Activated CD8-positive, alpha-beta memory T cell treated with anti-CD3 and anti-CD28 coated beads, Interleukin-2, amount 50 U/mL, for 4 hours (primary cell): ENCODE measurements at places on chromosomes 12 and 14.

DNA sequence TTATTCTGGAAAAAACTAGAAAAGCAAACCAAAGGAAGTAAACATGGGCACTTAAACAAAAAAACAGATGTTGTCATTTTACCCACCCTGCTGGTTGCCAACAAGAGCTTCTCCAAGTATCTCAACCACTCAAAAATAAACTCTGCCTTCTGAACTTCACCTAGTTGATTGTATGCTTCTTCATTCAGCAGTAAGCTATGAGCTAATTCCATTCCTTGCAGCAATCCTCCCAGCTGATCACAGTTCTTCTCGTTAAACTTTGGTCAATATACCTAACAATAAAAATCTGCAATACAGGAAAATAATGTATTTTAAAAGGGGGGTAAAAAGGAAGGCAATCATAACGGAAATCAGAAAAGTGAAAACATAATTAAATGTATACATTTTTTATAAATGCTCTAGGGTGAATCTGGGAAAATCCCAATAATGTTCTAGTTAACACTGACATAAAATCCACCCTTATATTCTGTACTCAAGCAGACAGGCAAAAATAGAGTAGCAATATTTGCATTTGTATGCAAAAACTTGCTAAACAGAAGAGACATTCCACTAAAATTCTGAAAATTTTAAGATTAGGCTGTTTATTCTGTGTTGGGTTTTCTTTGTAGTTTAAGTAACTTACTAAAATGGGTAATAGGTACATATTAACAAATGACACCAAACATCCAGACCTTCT is 17.4 kb downstream of the HEATR5A start:
- DNase-seq = no peak

DNA sequence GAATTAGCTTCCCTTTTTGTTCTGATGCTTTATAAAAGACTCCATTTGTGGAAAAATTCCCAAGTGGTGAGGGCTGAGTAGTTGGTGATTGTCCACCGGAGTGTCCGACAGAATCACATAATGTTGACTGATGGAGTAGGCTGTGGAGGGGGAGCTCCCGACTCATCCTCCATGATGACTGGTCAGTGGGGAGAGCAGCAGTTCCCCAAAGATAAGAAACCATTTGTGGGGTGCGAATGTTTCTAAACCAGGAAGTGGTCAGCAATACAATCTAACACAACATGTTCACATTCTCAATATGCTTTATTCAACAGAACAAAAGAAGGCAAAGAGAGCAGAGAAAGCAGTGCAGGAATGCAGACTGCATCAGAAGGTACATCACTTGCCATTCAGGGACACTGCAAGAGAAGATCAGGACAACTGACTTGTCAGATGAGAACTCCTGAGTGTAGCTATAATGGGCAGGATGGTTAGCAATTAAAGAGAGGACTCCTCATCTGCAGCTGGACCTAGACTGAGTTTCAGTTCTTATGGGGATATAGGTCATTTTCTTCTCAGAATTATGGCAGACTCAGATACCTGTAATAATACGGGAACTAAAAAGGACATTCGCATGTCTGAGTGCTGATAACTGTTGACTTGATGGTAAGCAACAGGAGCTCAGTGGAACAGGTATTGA is 5.4 kb downstream of the KRT6B start:
- no peak for DNase-seq

DNA sequence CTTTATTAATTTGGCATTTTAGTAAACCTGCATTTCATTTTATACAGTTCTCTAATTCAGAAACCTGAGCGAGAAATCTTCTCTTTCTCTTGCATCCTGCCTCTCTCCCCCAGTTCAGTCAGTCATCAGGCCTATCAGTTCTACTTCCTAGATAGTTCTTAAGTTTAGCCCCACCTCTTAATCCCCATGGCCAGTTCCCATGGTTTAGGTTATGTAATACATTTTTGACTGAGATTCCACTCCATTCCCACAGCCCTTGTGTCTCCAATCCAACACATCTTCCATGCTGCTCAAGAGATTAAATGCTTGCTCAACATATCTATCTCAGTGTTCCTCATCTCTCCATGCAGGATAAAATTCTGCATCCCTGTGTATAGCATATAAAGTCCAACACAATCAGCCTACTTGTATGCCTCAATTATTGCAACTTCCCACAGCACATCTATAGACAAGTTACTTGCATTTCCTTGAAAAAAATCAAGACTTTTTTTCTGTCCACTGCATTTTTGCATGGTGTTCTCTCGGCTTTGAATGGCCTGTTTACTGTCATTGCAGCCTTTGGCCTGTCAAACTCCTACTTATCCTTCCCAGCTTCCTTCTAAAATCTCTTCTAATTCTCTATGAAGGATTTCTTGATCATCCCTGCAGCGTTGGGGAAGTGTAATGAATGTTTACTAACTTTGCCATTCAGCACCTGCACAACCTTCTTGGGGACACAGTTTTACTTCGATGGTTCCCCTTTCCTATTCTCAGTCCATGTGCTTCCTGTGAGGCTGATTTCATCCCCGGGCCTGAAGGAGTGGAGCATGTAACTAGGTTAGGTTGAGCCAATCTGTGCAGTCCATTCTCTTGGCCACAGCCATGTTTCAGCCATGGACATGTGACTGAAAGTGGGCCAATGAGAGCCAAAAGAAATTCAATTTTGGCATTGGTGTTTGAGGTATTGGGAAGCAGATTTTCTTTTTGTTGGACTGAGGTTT is 80.8 kb downstream of the DACT1 start:
- DNase-seq = no peak

- no peak for DNase-seq
Measured at GRCh38 chr12:62960324-62960723, 25.4 kb upstream of the PPM1H start.

DNA sequence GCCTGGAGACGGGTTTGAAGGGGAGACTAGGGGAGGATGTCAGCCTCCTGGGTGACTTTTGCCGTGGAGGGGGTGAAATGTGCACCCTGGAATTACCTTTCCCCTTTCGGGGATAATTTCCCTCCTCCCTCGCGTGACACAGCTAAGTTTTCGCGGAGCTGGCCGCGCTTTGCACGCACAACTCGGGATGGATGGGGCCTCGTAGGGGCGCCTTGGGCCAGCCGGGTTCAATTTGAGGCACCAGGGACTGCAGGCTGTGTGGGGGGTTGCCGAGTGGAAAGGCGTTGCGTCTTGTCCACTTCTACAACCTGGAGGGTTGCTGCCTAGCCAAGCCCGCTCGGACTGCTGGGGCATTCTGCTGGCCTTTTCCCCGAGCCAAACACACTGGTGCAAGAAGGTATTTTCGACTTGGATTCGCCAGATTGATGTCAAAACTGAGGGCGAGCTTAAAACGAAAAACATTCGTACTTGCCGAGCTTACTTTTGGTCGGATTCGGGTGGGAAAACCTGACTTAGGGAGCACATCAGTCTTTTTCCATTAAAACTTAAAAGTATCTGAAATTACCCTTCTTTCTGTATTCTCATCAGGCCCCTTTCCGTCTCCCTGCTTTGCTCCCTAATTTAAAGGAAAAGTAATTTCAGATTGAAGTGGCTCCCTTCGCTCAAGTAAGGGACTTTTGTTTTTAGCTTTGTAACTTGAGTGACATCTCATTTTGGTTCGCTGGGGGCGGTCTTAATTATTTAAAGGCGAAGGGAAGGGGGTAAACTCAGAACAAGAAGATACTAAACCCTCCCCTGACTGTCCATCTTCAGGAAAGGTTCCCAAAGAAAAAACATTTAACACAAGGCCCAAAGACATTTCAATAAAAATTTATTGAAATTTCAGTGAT is 14.3 kb downstream of the TBX3 start:
- DNase-seq = no peak

DNA sequence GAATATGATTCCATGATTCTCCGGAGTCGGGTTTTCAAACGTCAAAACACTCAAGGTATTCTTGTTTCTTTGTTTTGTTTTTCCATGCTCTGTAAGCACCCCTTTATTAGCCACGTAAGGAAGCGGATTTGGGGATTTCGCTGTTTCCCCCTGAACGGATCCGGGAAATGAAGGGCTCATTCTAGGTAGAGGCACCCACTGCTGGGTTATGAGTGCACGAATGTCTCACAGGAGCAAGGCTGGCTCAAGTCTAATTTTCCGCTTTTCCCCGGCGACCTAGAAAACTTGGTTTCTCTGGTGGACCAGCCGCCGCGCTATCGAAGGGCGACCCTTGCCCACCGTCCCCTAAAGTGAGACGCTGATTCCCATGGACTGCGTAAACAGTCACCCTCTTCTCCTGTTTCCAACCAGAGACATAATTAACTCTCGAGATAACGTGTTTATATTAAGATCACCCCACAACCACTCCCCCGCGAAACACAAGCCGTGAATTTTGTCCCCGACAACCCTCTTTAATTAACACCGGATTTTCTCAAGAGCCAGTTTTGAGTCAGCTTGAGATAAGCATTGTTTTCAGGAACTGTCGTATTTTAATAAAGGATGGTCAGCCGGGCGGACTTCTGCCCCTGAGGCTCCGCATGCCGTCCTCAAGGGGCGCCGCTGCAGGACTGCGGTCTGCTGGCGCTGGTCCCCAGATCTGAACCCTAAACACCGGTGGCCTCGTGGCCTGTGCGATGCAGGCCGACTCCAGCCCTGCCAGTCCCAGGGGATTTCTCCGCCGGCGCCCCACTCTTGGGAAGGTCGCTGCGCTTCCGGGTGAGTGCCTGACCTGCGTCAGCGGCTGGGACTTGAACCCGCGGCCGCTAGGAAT is 515 bp upstream of the ABCC9 start:
- DNase-seq = no peak

GRCh38 chr12:124453419-124454351 is 113.7 kb downstream of the NCOR2 start:
- DNase-seq = peak; percentile 88
